Mesendoderm (in vitro differentiated cells): ENCODE measurements at places on chromosomes 12 and 14.

GRCh38 chr14:89164168-89165073, 252.6 kb downstream of the FOXN3 start:
- no peak for DNase-seq

- DNase-seq, result no peak
Measured at GRCh38 chr12:72139411-72139810, 132.8 kb upstream of the TRHDE start.

- DNase-seq, result no peak
Measured at GRCh38 chr12:91591639-91591987, 409.0 kb upstream of the DCN start.

GRCh38 chr14:89180546-89180945, 236.5 kb downstream of the FOXN3 start:
- no peak for DNase-seq

GRCh38 chr14:74551431-74552371, 58.1 kb downstream of the ISCA2 start:
- DNase-seq, result peak; percentile 45

DNA sequence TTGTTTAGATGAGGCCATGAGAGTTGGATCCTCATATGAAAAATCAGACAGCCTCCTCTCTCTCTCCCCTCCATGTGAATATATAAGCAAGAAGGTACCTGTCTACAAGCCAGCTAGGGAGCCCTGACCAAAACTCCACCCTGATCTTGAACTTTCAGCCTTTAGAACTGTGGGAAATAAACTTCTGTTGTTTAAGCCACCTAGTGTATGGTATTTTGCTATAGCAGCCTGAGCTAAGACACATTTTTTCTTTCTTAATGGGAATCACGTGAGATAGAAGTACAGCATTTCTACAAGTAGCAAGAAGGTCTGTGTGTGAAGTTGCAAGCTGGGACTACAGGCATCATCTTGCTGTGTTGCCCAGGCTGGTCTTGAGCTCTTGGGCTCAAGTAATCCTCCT, 16.3 kb upstream of the ABHD12B start:
- DNase-seq, result no peak

DNA sequence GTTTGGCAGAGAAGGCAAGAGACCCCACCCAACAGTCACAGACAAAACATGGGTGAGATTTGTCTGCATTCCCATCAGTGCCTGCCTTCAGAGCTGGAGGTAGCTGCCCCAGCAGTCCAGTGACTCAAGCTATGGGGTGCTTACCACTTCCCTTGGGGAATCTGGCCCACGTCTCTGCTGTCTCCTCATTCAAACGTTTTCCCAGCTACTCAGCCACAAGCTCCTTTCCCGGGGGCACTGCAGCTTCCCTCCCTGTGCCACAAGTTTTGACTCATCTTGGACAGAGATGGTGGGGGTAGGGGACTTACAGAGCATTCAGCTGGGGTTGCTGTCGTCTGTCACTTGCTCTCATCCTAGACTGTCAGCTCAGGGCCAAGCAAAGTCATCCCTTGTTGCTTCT, 66.6 kb downstream of the FBXL14 start:
- no peak for DNase-seq

DNA sequence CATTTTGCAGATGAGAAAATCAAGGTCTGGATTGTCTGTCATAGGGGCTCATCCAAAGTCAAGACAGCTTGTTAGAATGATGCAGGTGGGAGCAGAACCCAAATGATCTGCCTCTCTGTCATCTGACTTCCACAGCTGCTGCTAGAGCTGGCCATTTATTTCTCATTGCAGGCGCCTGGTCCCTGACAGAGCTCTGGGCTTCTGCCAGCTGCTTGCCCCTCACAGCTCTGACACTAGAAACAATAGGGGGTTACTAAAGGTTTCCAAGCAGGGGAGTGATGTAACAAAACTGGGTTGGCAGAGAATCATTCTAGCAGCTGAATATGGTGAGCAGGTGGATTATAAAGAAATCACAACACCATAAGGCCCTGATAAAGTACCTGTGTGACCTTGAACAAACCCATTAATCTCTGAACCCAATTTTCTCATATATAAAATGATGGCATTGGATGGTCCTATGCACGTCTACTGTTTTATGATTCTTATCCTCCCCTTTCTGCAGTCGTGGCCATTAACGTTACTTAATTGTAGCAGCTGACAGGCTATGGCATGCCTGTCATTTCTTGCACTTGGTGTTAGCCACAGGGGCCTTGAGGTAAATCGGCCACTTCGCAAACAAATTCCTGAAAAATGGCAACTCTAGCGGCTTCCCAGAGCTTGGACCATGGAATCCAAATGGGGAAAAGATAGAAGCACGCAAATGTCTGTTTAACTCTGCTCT, 134.6 kb downstream of the RMST start:
- no peak for DNase-seq

DNA sequence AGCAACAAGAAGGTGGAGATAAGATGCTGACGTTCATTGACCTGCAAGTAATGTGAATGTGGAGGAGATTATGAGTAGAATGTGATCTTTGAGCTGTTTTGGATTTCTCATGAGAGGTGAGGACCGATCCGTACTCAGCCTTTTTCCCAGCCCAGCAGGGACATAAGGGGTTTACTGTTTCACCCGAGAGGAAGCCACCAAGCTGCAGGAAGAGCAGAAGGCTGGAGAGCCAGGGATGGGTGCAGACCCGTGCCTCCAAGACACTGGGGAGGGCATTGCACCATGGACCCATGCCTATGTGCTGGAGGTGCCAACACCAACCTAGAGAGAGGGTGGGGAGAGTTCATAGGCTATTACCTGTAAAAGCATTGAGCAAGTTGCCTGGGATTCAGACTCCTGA, 206.0 kb upstream of the DIO3 start:
- no peak for DNase-seq

DNA sequence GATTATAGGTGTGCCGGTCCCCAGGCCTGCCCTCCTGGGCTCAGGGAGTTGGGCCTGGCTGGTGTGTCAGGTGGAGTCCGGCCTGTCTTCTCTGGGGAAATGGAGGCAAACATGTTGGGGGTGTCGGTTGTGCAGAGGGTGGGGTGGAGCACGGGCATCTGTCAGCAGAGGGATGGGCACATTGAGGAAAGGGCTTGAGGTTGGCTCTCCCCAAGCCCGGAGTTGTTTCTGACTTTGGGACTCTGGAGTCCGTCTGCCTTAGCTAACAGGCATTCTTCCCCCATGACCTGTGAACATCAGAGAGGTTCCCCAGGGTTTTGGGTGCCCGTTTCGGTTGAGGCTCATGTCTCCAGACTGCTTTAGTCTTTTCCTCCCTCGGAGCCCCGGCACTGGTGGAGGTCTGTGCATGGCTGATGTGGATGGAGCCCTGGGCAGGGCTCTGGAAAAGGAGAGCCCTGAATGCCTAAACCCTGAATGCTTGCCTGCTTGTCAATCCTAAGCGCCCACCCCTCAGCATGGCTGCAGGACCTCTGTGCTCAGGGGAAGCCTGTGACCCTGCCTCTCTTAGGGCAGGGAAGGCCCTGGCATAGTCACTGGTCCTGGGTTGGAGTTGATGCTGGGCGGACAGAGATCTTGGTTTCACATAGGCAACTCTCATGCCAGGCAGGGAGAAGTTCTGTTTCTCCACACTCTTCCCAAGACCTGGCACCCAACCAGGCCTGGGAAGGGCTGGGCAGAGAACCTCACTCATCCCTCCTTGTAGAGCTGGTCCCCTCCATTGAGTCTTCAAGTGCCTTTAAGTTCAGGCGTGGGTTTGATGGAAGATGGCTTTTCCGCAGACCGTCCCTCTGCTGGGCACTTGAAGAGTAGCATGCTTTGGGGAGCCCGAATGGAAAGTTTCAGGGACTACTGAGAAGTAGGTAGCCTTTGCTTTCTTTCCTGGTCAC, 12.9 kb downstream of the NYNRIN start:
- DNase-seq, result peak; percentile 72

DNA sequence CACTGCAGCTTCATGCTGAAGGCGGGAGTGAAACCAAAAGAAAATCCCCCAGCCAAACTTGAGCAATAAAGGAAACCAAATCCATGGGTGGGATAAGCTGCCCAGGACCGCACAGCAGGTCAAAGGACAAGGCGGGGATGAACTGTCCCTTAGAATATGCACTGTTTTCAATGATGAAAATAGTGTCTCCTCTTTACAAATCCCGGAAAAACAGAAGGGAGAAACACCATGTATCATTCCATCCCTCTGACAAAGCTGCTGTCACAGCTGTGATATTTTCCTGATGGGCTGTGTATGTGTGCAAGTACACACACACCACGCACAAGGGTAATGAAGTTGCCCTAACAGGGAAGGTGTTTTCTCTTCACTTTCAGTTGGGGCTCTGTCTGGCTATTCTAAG, 70.3 kb downstream of the ACTN1 start:
- DNase-seq, result no peak

GRCh38 chr12:105736498-105736897, 402.3 kb downstream of the NUAK1 start:
- DNase-seq, result peak; percentile 94

DNA sequence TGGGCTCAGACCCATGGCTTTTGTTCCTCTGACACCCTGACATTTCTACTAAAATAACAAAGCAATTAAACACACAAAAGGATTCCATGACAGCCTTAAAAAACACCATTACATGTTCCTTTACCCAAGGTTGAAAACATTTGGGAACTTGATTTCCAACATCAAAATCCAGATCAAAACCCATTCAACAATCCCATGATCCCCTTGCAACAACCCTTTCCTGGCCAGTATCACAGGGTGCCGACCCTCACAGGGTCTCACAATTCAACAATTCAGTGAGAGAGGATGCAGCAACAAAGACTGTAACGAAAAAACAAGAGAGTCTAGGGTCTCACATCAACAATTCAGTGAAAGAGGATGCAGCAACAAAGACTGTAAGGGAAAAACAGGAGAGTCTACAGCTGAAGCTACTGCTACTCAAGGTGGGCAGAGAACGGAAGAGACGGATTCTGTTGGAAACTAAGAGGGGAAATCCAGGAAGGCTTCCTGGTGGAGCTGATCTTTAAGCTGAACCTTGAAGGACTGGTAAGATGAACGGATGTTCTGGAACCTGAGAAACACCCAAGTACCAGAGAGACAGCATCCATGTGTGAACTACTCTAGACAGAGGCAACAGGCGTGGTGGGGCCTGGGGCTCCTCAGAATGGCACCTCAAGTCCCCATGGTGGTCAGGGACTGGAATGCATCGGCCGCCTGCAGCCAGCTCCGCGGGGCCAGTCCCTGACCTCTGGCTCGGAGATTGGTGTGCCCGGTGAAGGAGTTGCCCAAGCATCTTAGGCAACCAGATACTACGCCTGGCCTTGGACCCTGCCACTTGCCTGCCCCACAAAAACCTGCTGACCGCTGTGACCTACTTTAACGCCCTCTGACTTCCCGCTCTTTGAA, 22.7 kb upstream of the ZFP36L1 start:
- peak; percentile 13 for DNase-seq

- peak; percentile 71 for DNase-seq
Measured at GRCh38 chr12:17528394-17528793, 561.6 kb downstream of the RERGL start.

DNA sequence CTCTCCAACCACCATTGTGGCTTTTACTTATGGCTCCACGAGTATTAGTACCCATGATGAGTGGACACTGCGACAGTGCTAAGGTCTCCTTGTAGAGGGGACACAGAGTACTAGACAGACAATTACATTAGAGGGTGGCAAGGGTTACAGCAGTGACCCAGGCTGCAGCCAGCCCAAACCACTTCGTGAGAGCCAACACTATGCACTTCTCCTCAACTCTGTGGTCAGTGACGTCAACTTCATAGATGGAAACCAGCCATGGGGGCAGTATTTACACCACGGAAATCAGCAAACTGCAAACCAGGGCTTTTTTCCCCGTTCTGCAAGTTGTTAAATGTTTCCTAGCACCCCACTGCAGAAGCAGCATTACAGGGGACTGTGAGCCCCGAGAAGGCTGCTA, 61.6 kb upstream of the ZFP36L1 start:
- DNase-seq, result no peak

DNA sequence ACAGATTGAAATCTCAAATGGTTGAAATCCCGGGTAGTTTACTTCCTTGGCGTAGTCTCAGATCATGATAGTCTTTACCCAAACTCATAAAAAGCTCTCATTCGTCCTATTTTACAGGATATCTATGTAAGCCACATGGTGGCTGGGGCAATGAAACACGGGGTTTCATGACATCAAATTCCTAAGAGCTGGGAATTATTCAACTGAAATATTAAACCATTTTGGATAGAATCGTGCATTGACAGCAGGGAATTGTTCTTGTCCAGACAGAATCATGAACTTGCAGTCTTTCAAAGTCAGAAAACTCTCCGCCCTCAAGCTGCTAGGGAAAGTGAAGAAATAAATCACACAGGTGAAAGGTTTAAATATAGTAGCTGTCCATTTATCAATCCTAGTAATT, 33.2 kb upstream of the PRKAB1 start:
- DNase-seq, result no peak

DNA sequence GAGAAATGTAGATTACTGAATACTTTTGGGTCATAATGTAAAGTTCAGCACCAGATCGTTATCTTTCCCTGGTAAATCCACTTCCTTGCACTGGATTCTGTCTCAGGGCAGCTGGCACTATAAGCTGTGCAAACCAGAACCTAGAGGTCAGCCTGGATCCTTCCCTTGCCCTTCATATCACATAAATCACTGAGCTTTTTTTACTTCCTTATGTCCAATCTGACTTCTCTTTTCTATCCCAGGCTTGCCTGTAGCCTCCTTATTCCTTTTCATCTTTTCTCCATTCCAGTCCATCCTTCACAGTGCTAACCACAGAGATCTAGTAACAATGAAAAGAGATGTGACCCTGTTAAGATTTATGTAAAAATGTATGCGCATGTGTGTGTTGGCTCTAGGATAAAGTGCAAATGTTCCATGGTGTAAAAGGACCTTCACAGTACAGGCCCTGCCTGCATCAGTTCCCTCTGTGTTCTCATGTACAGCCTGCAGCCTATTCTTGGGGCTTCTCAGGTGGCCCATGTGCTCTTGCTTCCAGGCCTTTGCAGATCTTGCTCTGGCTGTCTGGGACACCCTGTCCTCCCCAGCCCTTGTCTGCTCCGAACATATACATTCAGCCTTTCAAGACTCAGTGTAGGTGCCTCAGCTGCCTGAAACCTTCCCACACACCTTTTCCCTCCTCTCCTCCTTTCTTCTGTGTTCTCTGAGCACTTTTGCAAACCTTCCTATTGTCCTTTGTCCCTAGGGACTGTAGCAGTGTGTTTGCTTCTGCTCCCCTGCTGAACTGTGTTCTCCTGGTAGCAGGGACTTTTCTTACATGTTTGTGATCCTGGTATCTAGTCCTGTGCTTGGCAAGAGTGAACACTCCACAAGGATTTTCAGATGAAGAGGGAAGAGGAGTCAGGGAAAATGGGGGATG, 30.0 kb downstream of the PELI2 start:
- DNase-seq, result peak; percentile 24

- DNase-seq, result no peak
Measured at GRCh38 chr14:69193721-69194120, 2.4 kb downstream of the EXD2 start.

- peak; percentile 83 for DNase-seq
Measured at GRCh38 chr14:28751467-28752058, 15.0 kb upstream of the FOXG1 start.

GRCh38 chr12:92745856-92746550, 43.2 kb downstream of the PLEKHG7 start:
- peak; percentile 33 for DNase-seq
